Karpas-422 (cell line): ENCODE measurements at places on chromosomes 3 and 15.

DNA sequence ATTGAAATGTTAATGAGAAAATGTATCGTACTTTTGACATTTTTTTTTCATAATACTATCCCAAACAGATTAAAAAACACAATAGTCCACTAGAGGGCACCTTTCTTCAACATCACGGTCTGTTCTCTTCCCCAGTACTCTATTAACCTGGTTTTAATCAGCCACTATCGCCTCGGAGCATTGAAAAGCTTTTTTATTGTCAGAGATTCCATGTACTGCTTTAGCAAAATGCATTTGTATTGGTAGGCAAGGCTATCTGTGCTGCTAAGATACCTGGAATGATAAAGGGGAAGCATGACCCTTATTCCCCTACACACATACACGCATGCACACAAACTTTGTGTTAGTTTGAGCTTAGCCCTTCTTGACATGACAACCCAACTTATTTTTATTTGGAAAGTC lies 160.1 kb upstream of the IL12A start:
- peak; percentile 77 for DNase-seq

- no peak for DNase-seq
Observed at GRCh38 chr3:30628205-30628900, 22.0 kb downstream of the TGFBR2 start.

DNA sequence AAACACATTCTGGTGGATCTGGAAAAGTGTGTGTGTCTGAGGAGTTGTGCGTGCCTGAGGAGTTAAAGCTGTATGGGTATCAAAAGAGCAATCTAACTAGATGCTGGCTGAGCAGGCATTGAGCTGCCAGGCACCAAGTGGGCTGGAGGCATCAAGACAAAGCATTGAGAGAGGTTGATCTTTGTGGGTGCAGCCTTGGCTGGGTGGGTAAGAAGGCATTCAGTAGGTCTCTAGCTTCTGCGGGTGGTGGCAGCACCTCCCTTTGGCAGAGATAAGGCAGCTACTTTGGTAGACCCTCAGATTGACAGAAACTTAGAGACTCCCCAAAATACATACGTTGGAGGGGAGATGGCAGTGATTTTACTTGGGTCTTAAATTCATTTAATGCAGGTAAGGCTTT lies 15.8 kb upstream of the TMEM212 start:
- DNase-seq = no peak

DNA sequence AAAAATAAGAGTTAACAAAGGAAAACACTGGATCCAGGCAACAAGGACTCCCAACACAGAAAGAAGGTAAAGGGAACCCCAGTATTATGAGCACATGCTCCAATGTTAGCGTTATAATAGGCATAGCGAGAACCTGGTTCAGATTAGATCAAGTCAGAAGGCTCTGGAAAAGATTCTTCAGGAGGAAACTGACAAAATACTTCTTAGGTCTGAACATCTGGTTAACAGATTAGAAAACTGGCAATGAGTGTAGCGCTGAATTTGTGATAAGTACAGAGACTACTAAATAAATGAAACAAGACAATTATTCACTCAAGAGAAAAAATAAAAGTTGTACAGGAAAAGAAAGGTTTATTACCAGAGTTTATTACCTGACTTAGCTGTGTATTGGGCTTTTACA lies 146.1 kb downstream of the DPH6 start:
- DNase-seq = no peak

- DNase-seq = no peak
Observed at GRCh38 chr3:30199855-30200254, 406.5 kb upstream of the TGFBR2 start.

DNA sequence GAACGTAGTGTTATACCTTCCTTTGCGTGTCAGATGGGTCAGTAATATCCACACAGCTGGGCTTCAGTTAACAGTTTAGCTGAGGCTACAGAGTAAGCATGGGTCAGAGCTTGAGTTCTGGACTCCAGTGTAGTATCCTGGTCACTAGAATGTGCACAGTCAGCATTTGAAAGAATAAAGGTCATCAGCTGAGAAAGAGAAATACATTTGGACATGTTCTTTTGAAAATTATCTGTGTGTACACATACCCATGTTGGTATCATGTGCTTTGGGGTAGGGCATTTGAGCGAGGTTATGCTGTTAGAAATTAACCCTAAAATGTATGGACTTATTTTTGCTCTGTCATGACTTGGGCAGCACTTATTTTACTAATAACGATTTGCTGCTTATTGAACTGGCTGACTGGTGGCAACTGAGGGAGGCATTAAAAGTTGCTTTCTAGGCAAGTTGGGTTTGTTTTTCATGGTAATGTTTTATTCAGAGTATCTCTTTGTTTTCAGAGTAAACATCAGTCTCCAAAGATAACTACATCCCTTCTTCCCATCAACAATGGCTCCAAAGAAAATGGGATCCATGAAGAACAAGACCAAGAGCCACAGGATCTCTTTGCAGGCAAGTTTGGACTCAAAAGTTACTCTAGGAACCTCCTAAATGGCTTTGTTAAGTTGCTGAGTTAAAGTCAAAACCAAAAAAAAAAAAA lies 16.4 kb downstream of the SNX1 start:
- no peak for DNase-seq

DNA sequence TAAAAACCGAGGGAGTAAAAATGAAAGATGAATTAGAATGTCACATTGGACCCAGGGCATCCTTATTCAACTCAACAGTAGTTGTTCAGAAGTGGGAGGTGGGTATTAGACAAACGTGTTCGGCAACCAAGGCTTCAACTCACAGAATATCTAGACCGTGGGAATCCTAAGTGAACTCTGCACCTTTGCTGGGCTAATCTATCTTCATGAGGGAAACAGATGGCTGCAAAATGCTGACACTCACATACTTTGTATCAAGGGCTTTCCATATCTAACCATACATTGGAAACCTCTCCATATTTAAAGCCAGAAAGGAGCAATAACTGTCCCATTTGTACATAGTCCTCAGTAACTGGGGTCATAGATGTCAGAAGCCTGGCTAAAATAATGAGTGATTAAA lies 20.9 kb downstream of the PLSCR1 start:
- no peak for DNase-seq

DNA sequence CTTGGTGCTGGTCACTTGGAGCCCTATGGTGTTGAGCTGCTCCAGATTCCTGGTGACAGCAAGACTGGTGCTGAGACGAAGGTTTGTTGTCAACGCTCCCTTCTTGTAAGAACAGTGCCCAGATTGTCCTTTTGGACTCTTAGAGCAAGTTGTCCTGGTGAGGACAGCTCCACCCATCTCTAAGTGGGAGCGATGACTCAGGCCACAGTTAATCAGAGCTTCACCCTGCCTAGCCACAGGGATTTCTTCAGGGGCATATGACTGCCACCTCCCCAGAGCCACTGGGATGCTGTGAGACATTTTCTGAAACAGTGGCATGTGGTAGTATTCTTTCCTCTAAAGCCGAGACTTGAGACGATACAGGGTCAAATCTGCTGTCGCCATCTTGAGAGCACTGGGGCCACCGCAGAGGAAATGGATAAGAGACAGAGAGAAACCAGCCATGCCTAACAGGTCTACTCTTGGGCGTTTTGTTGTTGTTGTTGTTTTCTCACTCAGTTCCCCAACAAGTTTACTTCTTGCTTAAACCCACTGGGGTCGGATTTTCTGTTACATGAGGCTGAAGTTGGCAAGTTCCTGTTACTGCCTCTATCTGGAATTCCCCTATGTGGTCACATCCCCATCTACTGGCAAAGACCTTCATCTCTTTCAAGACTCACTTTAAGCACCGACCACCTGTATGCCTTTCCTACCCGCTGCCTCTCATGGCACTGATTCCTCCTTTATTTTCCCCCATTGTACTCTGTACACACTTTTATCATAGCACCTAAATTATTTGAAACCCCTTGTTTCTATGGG lies 16.0 kb upstream of the PCOLCE2 start:
- DNase-seq = peak; percentile 49

GRCh38 chr3:77324105-77324504 lies 284.2 kb downstream of the ROBO2 start:
- no peak for DNase-seq

- DNase-seq = no peak
Observed at GRCh38 chr3:126127904-126128303, 44.0 kb upstream of the SLC41A3 start.

- peak; percentile 59 for DNase-seq
Observed at GRCh38 chr3:38297947-38298711, 16.0 kb downstream of the SLC22A14 start.

DNA sequence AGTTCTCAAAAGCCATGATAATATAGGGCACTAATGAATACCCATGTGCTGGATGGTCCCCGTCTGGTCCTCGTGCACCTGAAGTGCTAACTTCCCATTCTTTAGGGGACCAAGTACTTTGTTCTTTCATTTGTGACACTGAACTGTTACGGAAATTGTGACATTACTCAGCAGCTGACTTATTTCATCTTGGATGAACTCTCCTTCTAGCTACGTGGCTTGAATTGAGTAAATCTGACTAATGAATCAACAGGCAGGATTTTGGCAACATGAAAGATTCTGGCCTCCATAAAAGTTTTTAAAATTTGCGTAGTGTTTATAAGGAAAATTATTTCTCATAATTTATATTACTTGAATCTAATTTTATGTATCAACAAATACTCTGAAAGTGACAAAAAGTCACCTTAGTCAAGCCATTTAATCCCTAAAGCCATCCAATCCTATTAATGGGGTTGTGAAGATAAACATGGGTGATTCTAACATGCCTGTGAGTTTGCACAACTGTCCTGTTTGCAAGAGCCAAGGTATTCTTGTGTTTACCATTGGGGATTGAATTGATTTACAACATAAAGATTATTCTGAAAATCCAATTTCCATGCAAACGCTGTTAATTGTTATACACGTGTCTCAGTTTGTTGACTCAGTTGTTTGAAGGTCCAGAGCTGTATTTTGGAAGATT lies 119.9 kb downstream of the AGBL1 start:
- DNase-seq = no peak

GRCh38 chr15:22887157-22887951 lies 48.9 kb downstream of the NIPA2 start:
- DNase-seq = no peak

DNA sequence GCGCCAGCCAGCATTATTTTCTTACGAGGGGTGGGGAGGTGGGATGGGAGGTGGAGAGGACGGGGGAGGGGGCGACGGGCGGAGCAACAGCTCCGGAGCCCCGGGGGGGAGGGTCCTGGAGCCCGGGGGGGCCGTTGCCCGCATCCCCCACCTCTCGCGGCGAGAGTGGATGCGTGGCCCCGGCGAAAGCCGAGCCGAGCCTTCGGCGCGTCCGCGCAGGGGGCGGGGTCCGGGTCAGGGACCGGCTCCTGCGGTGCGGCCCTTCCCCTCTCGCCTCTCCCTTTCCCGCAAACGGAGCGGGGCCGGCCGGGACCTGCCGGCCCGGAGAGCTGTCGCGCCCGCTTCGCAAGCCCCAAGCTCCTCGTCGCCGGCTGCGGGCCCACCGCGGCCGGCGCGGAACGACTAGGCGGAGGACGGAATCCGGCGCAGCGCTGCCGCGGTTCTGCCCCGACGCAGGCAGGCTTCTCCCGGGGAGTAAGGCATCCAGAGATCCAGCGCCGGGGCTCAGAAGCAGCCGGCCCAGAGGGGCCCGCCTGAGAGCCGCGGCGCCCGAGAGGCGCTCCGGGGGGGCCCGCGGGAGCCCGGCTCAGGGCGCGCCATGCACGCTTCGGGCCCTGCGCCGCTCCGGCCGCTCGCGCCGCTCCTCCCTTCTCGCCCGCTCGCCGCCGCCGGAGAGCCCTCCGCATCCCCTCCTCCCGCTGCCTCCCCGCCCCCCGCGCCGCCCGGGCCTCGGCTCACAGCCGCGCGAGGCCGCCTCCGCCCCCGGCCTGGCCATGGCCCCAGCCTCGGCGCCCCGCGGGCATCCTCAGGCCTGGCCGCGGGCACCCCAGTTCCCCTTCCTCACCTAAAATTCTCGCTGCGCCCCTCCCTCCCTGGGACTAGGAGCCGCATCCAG lies 459 bp upstream of the ADCY5 start:
- no peak for DNase-seq

GRCh38 chr15:58015565-58015964 lies 49.9 kb downstream of the ALDH1A2 start:
- DNase-seq = no peak
